ENCODE measurements at places on chromosomes 5 and 9. TPM values are rescaled to one million over a fixed set of nuclear protein-coding genes. Genes with fewer than 3 reads are reported as not detected.
A peak's percentile ranks its signal among the peaks of the same experiment; 100 is the strongest.

The PCDHB12 gene
- polyA plus RNA-seq: 0.97 TPM

- no peak for DNase-seq
These were observed 7.9 kb downstream of the C9orf50 start for GRCh38 chr9:129612815-129613519.

GRCh38 chr5:154405078-154405792 is 40.6 kb upstream of the SAP30L start:
- DNase-seq: peak; percentile 86

DNA sequence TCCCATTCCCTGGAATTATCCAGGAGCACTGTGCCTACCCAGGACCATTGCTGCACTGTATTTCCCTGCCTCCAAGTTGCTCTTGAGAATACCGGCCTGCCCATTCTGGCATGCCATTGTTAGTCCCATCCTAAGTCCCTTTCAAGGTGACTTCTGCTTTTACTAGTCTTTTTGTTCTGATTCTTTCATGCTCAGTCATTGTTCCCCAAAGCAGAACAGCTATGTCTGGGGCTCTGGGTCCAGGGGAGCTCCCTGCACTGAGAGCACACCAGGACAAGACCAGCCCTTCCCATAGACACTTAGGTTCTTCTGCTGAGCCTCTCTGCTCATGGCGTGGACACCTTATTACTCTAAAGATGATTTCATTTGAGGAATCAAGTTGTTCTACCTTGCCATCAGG is 388.9 kb upstream of the KLF4 start:
- no peak for DNase-seq

- no peak for DNase-seq
These were observed 26.3 kb upstream of the NDFIP1 start for GRCh38 chr5:142082182-142082781.

DNA sequence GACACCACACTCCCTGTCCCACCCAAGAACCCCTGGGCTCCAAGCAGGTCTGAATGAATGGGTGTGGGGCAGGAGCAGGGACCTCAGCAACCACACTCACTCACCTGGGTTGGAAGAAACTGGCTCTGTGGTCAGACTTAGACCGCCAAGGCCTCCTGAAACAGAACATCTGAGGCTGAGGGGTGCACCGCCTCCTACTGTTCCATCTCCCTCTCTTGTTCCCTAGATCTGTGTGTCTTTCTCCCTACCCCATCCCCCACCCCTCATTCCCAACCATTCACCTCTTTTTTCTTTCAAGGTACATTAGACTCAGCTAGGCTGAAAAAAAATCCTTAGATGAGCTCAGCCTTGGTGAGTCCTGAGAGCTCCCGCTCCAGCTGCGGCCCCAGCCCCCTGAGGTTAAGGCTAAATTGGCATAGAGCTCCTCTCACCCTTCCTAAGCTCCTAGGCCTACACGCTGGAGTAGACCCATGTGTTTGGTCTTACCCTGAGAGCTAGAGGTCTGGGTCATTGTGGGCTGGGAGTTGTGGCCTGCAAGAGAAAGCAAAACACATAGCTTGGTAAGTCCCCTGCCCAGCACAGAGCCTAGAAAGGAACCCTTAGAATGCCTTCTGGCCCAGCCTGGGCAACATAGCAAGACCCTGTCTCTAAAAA is 4.8 kb downstream of the ECSCR start:
- DNase-seq: no peak

DNA sequence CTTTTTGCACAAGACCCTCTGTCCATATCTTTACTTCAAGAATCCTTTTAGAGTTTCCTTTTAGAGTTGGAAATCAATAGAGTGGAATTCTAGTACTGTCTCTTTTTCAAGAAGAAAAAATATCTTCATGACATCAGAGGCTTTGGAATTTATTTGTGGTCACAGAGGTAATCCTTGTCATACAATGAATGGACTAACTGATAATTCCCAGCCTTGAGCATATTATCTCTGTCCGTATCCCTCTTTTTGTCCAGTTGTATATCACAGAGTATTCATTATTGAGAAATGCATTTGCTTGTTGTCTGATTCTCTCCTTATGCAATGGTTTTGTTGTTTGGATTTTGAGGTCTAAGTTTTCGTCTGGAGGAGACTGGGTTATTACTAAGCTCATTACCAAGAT is 82.0 kb upstream of the HAPLN1 start:
- no peak for DNase-seq

Measured in adrenal gland (tissue), 19 donors.